Activated naive CD4-positive, alpha-beta T cell (primary cell): ENCODE measurements at places on chromosomes 4 and X.
A peak's percentile ranks its signal among the peaks of the same experiment; 100 is the strongest.

- no peak for DNase-seq
These were observed 53.5 kb downstream of the SPANXA2 start for GRCh38 chrX:141642979-141643378.

GRCh38 chr4:3710451-3711182 lies 55.6 kb upstream of the ADRA2C start:
- DNase-seq: no peak

- no peak for DNase-seq
These were observed 51.8 kb upstream of the VEGFD start for GRCh38 chrX:15435836-15436619.

GRCh38 chr4:71540749-71541269 lies 202.0 kb downstream of the SLC4A4 start:
- DNase-seq: no peak

DNA sequence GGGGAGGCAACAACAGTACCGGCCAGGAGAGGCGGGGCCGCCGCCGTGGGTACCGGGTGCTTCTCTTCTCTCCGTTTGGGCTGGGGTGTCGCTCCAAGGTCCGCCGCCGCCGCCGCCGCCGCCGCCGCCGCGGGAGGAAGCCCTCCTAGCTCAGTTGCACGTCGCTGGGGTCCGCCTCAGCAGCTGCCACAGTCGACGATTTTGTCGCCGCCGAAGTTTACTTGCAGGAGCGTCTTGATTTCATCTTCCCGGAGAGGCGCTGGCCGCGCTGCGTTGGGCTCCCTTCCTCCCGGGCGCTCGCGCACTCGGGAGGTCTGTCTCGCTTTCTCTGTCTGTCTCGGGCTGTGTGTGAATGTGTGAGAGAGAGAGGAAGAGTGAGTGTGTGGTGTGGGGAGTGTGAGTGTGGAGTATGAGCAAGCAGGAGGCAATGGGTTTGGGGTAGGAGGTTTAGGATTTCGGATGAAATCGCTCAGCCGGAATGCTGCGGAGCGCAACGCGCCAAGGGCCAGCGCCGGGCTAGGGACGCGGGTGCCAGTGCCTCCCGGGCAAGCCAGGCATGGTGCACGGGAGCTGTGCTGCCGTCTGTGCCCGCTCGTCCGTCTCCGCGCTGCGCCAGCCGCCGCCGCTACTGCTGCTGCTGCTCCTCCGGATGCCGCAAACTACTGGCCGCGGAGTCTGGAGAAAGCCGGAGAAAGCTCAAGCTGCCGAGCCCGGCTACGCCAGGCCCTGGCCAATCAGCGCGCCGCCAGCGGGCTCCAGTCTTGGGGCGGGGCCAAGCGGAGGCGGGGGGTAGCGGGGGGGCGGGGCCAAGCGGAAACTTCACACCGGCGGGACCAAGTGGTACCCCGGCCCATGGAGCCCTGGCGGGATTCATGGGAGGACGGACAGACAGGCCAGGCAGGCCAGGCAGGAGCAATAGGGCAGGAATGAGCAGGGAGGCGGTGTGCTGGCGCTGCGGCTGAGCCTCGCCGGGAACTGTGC lies at the start of gene PCDH19:
TSS of gene PCDH19 (minus strand) at position 664 of the 981 bp plus-strand sequence. CDS start 1,676 bp downstream, outside the sequence.
- no peak for DNase-seq

GRCh38 chr4:115906428-115906827 lies 793.0 kb upstream of the NDST4 start:
- DNase-seq: no peak

DNA sequence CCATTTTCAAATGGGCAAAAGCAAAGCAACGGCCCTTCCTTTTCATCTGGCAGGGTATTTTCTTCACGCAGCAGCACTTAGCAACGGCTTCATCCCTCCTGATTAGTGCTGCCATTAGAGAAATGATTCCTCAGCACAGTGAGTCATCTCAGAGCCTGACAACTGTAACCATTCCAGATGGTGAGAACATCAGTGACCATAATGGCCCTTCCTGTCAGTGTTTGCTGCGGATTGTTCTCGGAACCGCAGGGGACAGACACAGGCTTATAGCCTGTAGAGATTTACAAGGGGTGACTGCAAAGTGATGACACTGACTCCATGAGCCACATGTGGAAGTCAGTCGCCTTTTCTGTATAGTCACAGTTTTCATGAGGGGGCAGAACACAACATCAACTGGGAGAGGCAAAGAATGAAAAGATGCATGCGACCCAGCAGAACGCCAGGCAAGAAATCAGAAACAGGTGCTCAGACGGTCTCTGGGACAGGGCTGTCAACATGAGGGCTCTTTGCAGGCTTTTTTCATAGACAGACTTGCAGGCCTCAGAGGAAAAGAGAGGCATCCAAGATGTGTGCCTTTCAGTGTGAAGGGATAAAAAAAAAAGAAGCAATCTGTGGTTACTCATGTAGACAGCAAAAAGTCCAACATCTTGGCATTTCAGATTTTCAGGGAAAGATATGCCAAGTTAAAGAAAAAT lies 69.9 kb upstream of the FBXW7 start:
- DNase-seq: no peak

DNA sequence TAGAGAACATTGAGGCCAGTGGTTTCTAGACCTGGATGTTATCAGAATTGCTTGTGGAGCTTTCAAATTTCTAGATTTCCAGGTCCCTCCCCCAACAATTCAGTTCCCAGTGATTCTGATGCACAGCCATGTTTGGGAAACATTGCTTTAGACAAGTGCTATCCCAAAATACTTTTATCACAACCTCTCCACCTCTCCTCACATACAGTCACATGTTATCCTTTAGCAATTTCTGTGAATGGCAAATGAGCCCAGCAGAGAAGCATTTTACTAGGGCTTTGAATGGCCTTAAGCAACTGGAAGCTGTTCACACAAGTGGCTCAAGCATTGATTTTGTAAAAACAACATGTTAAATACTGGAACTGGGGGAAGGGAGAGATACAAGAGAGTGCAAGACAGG lies 29.7 kb downstream of the DCX start:
- DNase-seq: no peak

GRCh38 chr4:150079081-150079581 lies 886 bp downstream of the DCLK2 start:
- DNase-seq: no peak

GRCh38 chr4:147941373-147941772 lies 209.5 kb downstream of the ARHGAP10 start:
- no peak for DNase-seq

GRCh38 chr4:172546782-172547181 lies 621.8 kb upstream of the GALNT7 start:
- DNase-seq: no peak

DNA sequence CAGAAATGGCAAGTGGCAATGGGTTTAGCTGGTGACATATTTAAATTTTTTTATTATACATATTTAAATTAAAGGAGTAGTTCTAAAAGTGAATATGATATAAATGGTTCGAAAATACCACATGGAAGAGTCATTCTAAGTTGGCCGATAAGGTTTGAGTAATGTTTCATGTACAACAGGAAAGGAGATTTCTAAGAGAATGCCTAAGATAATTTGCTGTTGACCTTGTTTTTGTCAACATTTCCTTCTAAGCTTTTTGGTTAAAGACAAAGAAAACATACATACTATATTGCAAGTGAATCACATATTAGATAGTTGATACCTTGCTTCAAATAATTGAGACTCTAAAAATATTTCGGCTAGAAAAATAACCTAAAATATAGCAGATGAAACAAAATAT lies 526.6 kb upstream of the SLIT2 start:
- no peak for DNase-seq

GRCh38 chr4:29175291-29175690 lies 1544.9 kb upstream of the PCDH7 start:
- DNase-seq: no peak

DNA sequence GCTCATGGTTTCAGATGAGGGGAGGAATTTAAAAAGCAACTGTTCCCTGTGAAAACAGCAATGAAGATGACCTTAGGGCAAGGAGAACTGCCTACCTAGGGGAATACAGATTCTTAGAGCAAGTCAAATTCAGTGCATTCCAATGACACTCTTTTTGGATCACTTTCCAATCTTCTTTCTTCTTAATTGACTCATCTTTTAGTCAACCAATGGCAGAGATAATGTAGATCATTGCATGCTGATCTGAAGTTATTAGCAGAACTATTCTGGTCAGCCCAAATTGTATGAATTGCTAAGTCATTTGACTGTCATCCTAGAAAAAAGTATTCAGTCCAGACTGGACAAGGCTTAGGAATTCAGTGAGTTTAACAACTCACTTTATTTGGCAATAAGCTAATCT lies 12.6 kb upstream of the NR3C2 start:
- DNase-seq: no peak

- DNase-seq: peak; percentile 8
These were observed at the start of gene FAM47E for GRCh38 chr4:76251441-76252270. Gene FAM47E (plus strand): TSS chr4:76251721. CDS start chr4:76251747, 26 bp downstream.

- DNase-seq: no peak
These were observed 244.6 kb upstream of the FTHL17 start for GRCh38 chrX:31316340-31316991.

- DNase-seq: no peak
These were observed 24.7 kb upstream of the SOD3 start for GRCh38 chr4:24770667-24771066.

GRCh38 chr4:71400810-71401209 lies 62.0 kb downstream of the SLC4A4 start:
- no peak for DNase-seq

DNA sequence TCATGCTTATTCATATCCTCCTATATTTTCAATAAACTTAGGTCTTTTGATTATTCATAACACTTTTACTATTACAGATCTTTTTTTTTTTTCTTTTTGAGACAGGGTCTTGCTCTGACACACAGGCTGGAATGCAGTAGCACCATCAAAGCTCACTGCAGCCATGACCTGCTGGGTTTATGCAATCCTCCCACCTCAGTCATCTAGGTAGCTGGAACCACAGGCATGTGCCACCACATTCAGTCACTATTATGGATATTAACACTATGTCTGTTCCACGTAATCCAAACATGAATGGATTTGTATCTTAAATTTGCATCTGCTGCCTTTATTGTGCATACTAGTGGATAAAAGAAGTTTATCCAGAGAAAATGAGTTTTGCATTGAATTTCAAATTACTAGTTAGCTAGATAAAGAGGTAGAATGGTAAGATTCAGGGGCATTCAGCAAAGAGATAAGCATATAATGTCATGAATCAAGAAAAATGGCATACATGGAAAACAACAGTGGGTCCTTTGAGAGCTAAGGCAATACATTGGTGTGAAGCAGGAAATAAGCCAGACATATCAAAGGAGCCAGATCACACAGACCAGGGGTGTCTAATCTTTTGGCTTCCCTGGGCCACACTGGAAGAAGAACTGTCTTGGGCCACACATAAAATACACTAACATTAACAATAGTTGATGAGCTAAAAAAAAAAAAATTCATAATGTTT lies 13.9 kb downstream of the ANAPC10 start:
- DNase-seq: no peak

GRCh38 chrX:133094098-133094731 lies 2.7 kb downstream of the USP26 start:
- no peak for DNase-seq

DNA sequence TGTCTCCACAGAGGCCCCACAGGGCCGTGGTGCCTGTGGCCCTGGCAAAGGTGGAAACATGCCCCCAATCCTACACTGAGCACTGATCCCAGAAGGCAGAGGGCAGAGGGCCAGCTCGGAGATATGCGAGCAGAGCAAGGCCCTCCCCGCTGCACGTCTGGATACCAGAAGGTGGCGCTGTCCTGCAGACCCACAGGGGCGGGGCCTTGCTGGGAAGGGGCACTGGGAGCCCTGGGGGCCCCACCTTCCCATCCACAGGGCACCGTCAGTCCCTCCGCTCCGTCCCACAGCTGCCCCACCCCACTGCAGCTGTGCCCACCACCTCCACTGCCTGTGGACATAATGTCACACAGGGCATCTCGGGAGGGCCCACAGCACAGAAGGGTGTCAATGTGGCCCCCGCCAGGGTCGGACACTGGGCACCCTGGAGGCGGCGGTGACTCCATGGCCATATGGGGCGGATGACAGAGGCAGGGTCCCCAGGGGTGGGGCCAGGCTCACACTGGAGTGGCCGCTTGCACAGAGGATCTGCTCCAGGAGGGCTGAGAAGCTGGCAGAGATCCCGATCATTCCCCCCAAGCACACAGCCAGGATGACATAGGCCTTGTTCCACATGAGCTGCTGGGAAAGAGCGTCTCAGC lies 4.8 kb downstream of the SLC49A3 start:
- no peak for DNase-seq

GRCh38 chrX:102978594-102978993 lies 41.5 kb downstream of the RAB40AL start:
- DNase-seq: no peak

GRCh38 chr4:145189981-145190380 lies 9.6 kb upstream of the OTUD4 start:
- no peak for DNase-seq

GRCh38 chrX:153736871-153737441 lies 12.3 kb downstream of the ABCD1 start:
- no peak for DNase-seq

- no peak for DNase-seq
These were observed 497.6 kb downstream of the CCSER1 start for GRCh38 chr4:90624781-90625180.

GRCh38 chrX:119093991-119094735 lies 21.4 kb downstream of the CT47C1 start:
- DNase-seq: no peak

- DNase-seq: no peak
These were observed 84.9 kb downstream of the RAB28 start for GRCh38 chr4:13399257-13399656.

GRCh38 chrX:6131287-6131686 lies 97.4 kb downstream of the NLGN4X start:
- no peak for DNase-seq
